Eye (tissue), 1 donor: ENCODE measurements at places on chromosomes 5 and 9.

GRCh38 chr9:106587042-106587441 is 275.9 kb upstream of the ZNF462 start:
- no peak for DNase-seq

DNA sequence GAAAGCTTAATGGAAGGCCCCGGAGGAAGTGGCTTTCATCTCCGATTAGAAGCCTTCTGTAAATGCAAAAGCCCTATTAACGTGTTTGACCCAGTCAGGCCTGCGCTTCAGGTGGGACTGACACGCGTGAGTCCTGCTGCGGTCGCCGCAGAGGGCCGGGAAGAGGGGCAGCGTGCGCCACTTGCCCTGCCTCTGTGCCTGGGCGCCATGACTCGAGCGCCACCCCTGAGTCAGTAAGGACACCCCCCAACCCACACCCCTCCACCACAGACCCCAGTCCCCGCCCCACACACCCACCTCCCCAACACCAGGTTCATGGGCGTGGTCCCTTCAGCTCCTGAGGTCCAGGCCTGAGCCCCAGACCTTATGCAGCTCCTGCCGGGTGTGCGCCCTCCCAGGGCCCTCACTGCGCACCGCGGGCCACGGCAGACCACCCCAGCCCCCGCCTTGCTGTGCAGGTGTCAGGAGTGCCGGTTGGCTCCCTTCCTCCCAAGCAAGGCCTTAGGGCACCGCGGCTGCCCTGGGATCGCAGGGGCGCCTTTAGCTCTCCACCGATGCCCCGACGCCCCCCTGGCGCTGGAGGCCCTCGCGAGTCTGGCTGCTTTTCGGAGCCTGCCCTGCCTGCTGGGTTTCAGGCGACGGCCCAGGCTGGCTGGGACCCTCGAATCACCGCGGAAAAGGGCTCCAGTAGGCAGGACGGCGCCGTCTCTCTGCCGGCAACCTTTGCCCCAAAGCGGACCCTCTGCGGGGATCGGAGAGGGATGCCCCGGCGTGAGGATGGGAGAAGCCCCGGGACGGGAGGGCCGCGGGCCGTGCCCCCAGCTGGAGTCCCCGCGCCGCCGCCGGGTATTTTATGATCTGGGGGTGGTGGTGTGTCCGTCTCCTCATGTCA is 625 bp upstream of the OLFM1 start:
- no peak for DNase-seq

- peak; percentile 45 for DNase-seq
Observed at GRCh38 chr5:13740471-13740870, 204.0 kb downstream of the DNAH5 start.

GRCh38 chr5:80978772-80979317 is 18.7 kb downstream of the RASGRF2 start:
- no peak for DNase-seq

DNA sequence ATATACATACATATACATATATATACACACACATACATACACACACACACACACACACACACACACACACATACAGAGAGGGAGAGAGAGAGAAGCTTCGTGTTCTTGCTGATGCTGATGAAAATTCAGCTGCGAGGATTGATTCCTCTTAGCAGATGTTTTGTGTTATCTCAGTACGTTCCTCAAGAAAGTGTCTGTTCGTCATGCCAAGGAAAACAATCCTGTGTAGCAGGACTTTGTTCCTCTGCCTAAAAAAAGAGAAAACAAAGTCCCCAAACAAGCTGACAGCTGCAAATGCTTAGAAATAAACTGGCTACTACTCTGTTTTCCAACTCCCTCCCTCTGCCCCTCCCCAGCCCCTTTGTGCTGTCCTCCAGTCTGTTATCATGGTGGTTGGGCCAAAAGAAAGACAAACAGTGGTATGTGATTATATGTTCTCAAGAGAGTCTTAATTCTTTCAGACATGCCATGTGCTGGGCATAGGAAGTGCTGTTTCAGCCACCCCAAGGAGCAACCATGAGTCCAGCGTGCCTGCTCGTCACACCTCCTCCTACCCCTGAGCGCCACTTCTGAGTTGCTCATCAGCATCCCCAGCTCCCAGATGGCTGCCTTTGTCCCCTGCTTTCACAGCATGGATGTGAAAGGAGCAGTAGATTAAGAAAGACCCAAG is 71.5 kb upstream of the EQTN start:
- DNase-seq, result peak; percentile 89

GRCh38 chr9:85151162-85151561 is 481.6 kb downstream of the NTRK2 start:
- no peak for DNase-seq

DNA sequence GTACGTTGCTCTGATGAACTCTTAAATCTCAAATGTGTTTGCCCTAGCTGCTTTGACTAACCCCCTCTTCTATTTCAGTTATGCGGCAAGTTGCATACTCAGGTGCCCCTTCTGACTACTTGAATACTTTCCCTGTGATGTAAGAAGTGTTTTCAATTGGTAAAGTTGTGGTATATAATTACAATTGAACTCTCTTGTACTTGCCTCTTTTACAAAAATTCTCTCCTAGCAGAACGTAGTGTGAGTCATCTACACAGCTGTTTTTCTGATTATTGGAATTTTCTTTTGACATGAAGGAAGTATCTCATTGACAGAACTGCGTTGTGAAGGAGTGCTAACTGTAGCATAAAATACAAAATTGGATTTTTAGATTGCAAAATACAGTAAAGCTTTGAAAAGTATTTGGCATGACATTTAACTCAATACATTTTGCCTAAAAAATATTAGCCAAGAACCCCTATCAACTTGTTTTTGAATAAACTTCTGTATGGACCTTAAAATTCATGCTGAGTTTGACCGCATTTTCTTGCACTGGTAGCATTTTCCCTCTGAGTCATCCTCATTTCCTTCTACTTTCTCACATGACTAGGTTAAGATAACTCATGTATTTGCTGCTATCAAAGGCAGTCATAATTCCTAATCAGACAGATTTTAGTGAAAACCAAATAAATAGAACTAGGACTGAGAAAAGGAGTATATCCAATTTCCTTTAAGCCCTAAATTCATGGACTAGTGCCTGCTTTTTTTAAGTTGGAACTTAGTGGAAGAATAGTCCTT is 6.3 kb downstream of the CRHBP start:
- no peak for DNase-seq
